ENCODE measurements at places on chromosomes 5 and 9.

- no peak for DNase-seq
These were observed 159.4 kb upstream of the S1PR3 start for GRCh38 chr9:88831713-88832407.

GRCh38 chr9:136619742-136620440, 42.8 kb upstream of the EGFL7 start:
- DNase-seq: no peak

GRCh38 chr5:114412510-114413171, 50.8 kb downstream of the KCNN2 start:
- peak; percentile 86 for DNase-seq

GRCh38 chr5:19978476-19978875, 9.5 kb downstream of the CDH18 start:
- no peak for DNase-seq

DNA sequence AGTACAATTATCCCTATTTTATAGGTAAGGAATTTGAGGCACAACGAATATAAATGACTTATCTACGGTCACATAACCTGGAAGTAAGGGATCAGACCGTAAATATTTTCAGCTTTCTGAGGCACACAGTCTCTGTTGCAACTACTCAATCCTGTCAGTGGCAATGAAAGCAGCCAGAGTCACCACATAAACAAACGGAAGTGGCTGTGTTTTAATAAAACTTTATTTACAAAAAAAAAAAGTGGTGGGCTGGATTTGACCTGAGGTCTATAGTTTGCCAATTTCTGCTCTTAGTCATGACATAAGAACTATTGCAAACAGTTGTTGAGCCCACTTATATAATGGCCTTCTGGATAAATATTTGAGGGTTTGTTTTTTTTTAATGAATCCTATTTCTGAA, 29.6 kb downstream of the ZNF366 start:
- DNase-seq: no peak

- peak; percentile 7 for DNase-seq
These were observed 119.3 kb downstream of the NR2F1-AS1 start for GRCh38 chr5:93461756-93462155.

DNA sequence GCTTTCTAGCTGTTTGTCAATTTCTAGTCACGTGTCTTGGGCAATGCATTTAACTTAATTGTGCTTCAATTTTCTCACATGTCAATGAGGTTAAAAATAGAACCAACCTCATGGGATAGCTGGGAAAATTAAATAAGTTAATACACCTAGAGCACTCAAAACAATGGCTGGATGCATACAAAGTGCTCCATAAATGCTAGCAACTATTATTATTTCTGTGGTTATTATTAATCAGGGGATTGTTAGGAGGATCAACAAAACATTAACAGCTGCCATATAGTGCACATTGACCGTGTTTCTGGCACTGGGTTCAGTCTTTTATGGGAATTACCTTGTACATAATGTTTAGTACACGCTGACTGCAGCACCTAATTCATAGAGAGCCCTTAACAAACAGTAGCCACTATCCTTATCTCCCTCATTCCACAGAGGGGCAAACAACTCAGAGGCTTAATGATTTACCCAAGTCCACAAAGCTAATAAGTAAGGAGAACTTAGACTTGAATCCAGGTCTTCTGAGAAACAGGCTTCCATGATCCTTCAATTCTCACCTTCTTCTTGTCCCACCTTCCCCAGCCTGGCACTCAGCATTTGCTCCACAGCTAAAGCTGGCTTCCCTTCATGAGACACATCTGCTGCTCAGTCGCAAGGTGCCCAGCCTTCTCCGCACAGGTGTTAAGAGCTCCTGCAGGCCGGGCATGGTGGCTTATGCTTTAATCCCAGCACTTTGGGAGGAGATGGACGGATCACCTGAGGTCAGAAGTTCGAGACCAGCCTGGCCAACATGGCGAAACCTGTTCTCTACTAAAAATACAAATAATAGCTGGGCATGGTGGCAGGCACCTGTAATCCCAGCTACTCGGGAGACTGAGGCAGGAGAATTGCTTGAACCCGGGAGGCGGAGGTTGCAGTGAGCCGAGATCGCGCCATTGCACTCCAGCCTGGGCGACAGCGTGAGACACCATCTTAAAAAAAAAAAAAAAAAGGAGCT, 137.4 kb upstream of the ABCA1 start:
- no peak for DNase-seq

- DNase-seq: peak; percentile 91
These were observed 4.8 kb downstream of the ATP6V1G1 start for GRCh38 chr9:114592356-114592755.

- DNase-seq: peak; percentile 12
These were observed 494.9 kb downstream of the PSAT1 start for GRCh38 chr9:78791779-78792178.

- DNase-seq: no peak
These were observed 169.6 kb downstream of the MELK start for GRCh38 chr9:36742264-36742663.
